ENCODE measurements at places on chromosomes 5 and 9.

DNA sequence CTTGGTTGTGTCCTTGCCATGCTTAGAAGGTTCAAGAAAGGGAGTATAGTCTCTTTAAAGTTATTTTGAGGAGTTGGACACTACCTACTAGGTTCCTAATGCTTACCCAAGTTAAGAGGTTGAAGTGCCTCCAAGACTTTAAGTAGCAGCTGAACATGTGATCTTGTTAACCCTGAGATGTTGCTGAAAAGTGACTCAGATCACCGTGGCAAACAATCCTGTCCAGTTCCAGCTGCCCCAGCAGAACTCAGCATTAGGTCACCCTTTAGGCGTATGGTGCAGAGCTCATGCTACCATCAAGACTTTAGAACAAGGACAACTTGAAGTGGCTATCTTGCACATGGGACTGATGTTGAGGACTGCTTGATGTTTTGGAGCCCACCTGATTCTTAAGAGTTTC, 22.5 kb downstream of the ZNF462 start:
- DNase-seq, result no peak

DNA sequence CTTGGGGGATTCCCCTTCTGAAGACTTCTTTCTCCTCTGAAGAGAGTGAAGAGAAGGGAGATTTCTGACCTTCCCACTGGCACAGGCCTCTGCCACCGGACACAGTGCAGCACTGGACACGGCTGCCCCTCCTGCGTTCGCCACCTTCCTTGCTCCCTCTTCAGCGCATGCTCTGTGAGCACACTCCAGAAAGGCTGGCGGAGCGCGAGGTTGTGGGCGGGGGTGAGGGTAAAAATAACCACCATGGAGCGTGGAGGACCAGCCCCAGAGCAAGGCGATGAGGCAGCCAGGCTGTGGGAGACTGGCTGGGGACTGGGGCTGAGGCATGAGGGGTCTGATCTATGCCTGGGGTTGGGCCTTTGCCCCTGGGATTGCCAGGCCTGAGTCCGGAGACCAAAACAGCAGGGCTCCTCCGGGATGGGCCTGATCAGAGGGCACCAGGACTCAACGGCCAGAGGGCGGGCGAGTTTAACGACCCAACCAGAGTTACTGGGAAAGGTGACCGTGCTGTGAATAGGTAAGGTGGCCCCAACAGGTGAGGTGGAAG, 97.2 kb downstream of the ROR2 start:
- no peak for DNase-seq

GRCh38 chr5:79547429-79547822, 33.5 kb upstream of the HOMER1 start:
- no peak for DNase-seq

DNA sequence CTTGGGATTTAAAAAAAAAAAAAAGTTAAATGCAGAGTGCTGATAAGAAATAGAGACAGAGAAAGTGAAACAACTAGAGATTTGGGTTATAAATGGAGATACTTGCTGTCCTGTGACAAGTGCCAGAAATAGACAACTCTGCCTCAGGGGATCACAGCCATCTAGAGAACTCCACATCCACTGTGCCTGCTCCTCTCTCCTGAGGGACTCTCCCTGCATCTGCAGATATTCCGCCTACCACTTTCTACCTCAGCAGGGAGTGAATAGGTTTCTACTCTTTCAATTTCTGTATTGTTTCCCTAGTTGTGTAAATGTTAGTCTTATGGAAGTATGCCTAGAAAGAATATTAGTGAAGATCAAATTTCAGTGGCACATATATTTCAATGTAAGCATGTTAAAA, 307.2 kb downstream of the HTR1A start:
- DNase-seq, result no peak

DNA sequence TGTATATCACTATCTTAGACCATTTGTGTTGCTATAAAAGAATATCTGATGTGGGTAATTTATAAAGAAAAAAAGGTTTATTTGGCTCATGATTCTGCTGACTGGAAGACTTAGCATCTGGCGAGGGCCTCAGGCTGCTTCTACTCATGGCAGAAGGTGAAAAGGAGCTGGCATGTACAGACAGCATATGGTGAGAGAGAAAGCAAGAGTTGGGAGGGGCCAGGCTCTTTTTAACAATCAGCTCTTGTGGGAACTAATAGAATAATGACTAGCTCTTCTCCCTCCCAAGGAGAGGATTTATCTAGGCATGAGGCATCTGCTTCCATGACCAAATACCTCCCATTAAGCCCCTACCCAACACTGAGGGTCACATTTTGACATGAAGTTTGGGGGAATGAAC, 130.2 kb upstream of the SV2C start:
- DNase-seq, result no peak

- no peak for DNase-seq
Observed at GRCh38 chr9:119697996-119698395, 328.8 kb upstream of the BRINP1 start.

DNA sequence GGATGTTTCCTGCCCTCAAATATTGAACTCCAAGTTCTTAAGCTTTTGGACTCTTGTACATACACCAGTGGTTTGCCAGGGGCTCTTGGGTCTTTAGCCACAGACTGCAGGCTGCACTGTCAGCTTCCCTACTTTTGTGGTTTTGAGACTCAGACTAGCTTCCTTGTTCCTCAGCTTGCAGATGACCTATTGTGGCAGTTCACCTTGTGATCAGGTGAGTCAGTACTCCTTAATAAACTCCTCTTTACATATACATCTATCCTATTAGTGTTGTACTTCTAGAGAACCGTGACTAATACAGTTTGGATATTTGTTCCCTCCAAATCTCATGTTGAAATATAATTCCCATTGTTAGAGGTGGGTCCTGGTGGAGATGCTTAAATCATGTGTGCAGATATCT, 681.9 kb upstream of the ARRDC3 start:
- no peak for DNase-seq

DNA sequence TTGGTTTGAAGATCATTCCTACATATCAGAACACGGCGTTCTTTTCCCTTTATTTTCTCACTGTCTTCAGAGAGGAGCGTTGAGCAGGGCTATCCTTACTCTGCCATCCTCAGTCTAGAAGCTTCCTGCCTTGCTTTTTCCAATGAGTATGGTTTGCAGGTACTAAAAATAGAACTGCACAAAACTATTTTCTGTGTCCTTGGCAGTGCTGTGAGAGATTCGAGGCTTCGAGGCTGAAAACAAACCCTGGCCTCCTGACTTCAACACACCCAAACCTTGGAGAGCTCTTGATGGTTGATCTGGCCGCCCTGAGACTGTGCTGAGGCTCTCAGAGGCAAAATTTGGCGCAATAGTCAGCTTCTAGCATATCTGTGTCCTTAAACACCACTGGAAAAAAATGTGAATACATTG, 78.9 kb downstream of the GOLPH3 start:
- DNase-seq, result no peak

DNA sequence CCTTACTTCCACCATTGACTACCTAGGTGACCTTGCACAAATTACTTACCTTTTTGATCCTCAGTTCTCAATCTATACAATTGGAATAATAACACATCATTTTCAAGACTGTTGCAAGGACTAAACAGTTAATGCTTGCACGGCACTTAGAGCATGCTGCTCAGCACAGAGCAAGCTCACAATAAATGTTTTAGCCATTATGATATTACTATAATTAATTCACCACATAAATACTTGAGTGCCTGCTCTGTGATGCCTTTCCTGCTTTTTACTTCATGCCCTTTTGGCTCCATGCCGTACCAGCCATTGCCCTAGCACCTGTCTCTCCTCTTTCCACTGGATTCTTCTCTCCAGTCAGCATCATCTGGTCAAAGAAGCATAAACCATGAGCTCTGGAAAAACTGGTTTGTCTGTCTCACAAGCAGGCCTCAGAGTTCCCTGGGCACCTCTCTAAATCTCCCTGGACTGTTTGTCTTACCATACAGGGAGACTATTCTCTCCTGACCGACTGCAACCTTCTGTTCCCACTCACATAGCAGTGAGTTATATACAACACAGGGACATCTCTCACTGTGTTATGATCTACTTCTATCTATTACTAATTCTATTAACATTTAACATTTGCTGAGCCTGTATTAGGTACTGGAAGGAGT, 260.4 kb upstream of the ADRA1B start:
- no peak for DNase-seq

DNA sequence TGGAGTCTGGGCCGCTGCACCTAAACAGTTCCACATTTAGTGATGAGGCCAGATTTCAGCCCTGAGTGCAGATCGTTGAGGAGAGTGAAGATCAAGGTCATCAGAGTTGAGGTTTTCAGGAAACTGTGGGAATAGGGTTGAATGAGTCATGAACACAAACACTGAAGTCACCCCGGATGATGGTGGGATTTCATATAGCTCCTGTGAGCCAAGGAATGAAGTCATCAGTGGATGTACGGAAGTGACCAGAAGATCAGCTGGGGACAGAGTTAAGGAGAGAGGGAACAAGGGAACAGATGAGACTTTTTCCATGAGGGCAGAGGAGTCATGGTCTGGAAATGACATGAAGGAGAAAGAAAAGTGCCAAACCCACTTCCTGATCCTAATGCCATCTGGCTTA, 36.5 kb downstream of the PALM2AKAP2 start:
- DNase-seq, result no peak

- DNase-seq, result no peak
Observed at GRCh38 chr5:120139039-120139438, 325.1 kb upstream of the PRR16 start.

DNA sequence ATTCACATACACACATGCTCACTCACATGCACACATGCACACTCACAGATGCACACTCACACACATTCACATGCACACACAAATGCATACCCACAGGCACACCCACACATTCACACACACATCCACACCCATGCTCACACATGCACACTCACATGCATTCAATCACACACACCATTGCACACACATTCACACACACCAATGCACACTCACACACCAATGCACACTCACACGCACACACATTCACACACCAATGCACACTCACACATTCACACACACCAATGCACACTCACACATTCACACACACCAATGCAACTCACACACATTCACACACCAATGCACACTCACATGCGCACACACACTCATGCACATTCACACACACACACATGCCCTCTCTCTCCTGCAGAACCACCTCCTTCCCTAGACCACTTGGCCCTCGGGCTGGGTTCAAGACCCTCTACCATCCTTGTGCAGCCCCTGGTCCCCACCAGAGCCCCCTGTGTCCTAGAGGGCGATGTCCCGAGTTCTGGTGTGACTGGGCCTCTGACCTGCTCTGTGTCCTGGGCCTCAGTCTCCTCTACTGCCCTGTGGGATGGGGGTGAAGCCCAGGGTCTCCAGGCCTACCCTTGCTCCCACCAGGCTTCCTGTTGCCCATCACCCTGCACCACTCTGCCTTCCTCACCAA, 139.0 kb downstream of the OLFM1 start:
- DNase-seq, result no peak

DNA sequence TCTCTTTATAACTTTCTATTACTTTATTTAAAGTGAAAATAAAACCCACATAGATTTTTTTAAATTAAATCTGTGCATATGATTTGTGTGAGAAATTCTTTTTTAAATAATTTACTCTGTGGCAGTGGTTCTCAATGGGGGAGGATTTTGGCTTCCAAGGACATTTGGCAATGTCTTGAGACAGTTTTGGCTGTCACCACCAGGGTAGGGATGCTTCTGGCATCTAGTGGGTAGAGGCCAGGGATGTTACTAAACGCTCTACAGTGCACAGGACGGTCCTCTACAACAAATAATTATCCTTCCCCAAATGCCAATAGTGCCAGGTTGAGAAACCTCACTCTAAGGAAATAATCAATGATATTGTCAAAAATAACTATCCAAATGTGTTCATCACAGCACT, 177.9 kb upstream of the CCNG1 start:
- DNase-seq, result no peak

- DNase-seq, result peak; percentile 21
Observed at GRCh38 chr9:128818839-128819715, 777 bp downstream of the ENDOG start.

DNA sequence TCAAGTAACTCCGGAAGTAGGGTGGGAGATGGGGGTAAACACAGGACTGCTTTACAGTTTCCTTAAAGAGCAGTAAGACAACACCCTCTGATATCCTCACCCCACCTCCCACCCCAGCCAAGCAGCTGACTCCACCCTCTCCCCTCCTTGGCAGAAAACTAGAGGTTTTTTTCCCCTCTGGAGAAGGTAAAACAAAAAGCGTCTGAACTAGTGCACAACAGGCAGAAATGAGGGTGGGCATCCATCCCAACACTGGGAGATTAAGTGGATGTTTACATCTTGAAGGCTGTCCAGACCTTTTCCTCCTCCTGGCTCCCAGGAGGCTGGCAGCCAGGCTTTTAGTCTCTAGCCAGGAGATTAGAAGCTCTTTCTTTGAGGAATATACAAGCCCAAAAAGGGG, 13.9 kb upstream of the CTNNAL1 start:
- DNase-seq, result no peak

GRCh38 chr5:101878190-101878589, 417.9 kb downstream of the SLCO4C1 start:
- no peak for DNase-seq

DNA sequence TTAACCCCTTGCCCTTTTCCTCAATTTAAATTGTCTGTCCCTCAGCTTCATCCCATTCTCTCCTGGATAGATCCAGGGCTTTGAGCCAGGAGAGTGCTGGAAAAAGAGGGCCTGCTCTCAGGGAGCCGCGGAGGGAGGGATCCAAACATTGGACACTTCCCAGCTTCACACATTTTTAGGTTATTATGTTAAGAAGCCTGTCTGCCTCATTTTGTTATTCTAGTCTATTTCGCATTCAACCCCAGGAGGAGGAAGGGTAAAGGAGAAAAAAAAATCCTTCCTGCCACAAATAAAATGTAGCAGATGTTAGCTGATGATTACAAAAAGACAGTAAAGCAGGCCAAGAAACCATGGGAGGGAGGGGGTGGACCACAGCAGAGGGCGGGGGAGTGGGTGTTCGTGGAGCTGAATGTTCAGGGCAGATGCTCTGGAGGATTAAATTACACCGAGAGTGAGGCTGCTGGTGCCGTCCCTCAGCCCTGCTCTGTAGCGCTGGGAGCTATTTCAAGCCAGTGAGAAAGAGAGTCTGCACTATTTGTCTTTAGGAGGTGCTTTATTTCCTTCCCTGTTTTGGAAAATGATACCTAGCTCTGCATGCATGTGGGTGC, 60.6 kb upstream of the ZFR start:
- DNase-seq, result no peak

GRCh38 chr9:89864257-89864656, 259.4 kb downstream of the GADD45G start:
- DNase-seq, result no peak

- DNase-seq, result no peak
Observed at GRCh38 chr5:109486200-109486804, 76.5 kb upstream of the PJA2 start.

DNA sequence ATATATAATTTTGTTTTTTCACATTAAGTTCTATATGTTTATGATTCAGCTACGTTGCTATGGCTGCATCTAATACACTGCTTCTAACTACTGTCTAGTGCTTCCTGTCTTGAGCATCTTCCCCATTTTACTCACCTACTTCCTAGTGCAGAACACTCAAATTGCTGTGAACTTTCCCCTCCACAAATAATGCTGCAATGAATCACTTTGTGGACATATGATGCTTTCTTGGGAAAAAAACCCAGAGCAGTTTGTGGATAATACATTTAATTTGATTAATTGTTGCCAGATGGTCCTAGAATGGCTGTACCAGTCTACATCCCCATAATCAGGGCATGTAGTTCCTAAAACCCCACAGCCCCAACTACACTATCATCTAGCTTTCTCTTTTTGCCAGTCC, 18.5 kb downstream of the CD180 start:
- DNase-seq, result no peak
